ENCODE measurements at places on chromosomes 7 and 10.

GRCh38 chr7:112290065-112290464 is 83.6 kb downstream of the ZNF277 start:
- DNase-seq = no peak

- DNase-seq = no peak
Measured at GRCh38 chr7:32071466-32072091, 1.4 kb upstream of the PDE1C start.

GRCh38 chr7:73376671-73377412 is 48.9 kb downstream of the FKBP6 start:
- no peak for DNase-seq

GRCh38 chr10:36202881-36203280 is 560.8 kb upstream of the FZD8 start:
- DNase-seq = no peak

DNA sequence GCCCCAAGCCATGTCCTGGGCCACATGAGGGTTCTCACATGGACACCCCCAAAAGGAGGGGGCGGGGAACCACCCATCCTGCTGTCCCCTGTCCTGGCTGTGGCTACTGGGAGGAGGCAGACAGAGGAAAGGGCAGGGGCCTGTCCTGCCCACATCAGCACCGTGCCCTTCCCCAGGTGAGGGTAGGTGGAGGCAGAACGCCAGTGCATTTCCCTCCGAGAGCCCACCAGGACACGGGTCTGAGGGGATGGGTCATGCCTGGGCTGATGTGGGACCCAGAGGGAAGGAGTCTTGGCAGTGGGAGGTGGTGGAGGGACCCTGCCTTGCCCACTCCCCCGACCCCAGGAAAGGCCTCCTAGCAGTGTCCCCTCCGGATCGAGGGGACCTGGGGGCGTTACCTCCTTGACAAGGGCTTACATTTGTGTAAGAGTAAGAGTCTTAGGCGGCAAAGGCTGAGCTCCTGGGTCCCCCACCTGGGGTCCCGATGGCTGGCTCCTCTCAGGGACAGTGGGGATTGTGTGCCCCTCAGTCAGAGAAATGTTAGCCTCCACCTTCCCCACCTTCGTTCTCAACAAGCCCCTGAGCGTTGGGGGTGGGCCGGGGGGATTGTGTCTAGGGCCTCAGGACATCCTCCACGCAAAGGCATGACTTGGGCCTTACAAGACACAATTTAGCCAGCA is 6.1 kb downstream of the CRYGN start:
- DNase-seq = no peak

- no peak for DNase-seq
Measured at GRCh38 chr7:2192831-2193534, 39.8 kb downstream of the MAD1L1 start.

All from brain microvascular endothelial cell (primary cell).